Dermis lymphatic vessel endothelial cell (primary cell): ENCODE measurements at places on chromosomes 12 and 14. TPM values are rescaled to one million over a fixed set of nuclear protein-coding genes. Genes with fewer than 3 reads are reported as not detected.

The TXNDC16 gene
- total RNA-seq = 4.2 and 5.3 TPM in 2 replicates

The KRT2 gene
- total RNA-seq = not detected in 2 replicates

The SERPINA12 gene
- total RNA-seq = not detected in 2 replicates

The SLC25A21 gene
- 0.43 and 0.60 TPM in 2 replicates for total RNA-seq

The JPH4 gene
- under 0.01 TPM in 1 of 2 replicates, not detected in the other for total RNA-seq

The TAS2R31 gene
- total RNA-seq = 2.7 and 3.1 TPM in 2 replicates

The NEUROD4 gene
- not detected in 2 replicates for total RNA-seq

The RHEBL1 gene
- total RNA-seq = 0.76 and 1.2 TPM in 2 replicates

The OVCH1 gene
- total RNA-seq = not detected in 2 replicates

The TAS2R50 gene
- 1.6 and 2.4 TPM in 2 replicates for total RNA-seq

The STXBP6 gene
- 17.8 and 71.6 TPM in 2 replicates for total RNA-seq

The ISM2 gene
- total RNA-seq = 0.09 TPM in 1 of 2 replicates, not detected in the other
